ENCODE measurements at places on chromosomes 3 and 15. TPM values are rescaled to one million over a fixed set of nuclear protein-coding genes. Genes with fewer than 3 reads are reported as not detected.

DNA sequence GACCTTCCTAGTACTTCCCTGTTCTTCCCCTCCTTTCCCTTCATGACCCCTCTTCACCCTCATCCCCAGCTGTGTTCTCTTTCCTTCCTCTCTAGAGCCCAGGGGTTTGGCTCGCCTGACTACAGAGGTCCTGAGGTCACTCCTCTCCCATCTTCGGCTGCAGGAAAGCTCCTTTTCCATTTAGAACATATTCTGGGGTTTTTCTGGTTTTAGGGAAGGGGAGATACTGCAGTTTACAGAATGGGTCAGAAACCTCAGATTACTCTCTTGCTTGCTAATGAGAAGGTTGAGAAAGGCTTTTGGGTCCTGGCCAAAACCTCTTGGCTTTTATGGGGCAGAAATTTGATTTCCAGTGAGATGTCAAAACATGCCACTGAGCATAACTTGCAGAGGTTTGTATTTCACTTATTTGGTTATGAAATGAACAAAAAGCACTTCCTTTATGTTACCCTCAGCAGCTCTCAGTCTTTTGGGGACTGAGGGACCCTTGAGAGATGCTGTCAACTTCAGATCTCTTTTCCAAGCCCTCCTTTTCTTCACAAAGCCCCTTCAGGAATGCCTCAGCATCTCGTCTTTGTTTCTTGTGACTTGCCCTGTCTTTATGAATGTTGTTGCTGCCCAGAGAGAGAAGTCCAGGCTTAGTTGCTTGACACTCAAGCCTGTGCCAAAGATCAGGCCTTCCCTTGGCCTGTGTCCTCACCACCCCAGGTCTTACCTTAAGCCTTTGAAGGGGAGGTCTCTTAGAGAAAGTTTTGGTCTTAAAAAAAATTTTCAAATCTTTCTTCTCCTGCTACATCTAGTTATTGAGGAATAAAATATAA, 121.7 kb upstream of the TPM1 start:
- no peak for DNase-seq

- DNase-seq: no peak
Observed at GRCh38 chr3:133887074-133887802, 8.4 kb downstream of the RAB6B start.

- DNase-seq: no peak
Observed at GRCh38 chr3:29138171-29138570, 142.7 kb upstream of the RBMS3 start.

- DNase-seq: peak; percentile 49
Observed at GRCh38 chr3:10189557-10190354, 25.0 kb downstream of the IRAK2 start.

Gene CAV3
- not detected for total RNA-seq

Gene TRIM42
- total RNA-seq: not detected

Gene NR1I2
- total RNA-seq: 0.17 TPM

Gene FANCD2OS
- not detected for total RNA-seq

Gene ITIH3
- not detected for total RNA-seq

Gene TMEM108
- not detected for total RNA-seq

Data from activated T-cell treated with anti-CD3 and anti-CD28 coated beads, Interleukin-2, amount 50 U/mL, for 72 hours (primary cell).